Bronchial smooth muscle cell (primary cell): ENCODE measurements at places on chromosomes 3 and 15. TPM values are rescaled to one million over a fixed set of nuclear protein-coding genes. Genes with fewer than 3 reads are reported as not detected.

Gene TRAT1
- not detected in 2 replicates for total RNA-seq

Gene CSTA
- total RNA-seq: 1.6 and 6.6 TPM in 2 replicates

Gene CKMT1B
- not detected in 2 replicates for total RNA-seq

Gene EFL1
- total RNA-seq: 10.4 and 12.6 TPM in 2 replicates

Gene RSL24D1
- total RNA-seq: 83.9 and 85.8 TPM in 2 replicates

Gene SPPL2A
- total RNA-seq: 41.3 and 75.3 TPM in 2 replicates

Gene ANKDD1A
- total RNA-seq: 8.2 and 14.8 TPM in 2 replicates

Gene GP9
- not detected in 2 replicates for total RNA-seq

Gene SRP14
- 216 and 259 TPM in 2 replicates for total RNA-seq

Gene CNTN3
- total RNA-seq: 0.17 and 0.32 TPM in 2 replicates

Gene KLF15
- total RNA-seq: 0.47 and 0.69 TPM in 2 replicates

Gene SEC61A1
- 229 and 287 TPM in 2 replicates for total RNA-seq

Gene RAB6B
- total RNA-seq: 0.16 and 0.52 TPM in 2 replicates

Gene ERICH6
- total RNA-seq: under 0.01 and 0.17 TPM in 2 replicates

Gene GPR15
- total RNA-seq: not detected in 2 replicates

Gene HRG
- total RNA-seq: not detected in 2 replicates

Gene TMEM42
- 18.1 and 21.3 TPM in 2 replicates for total RNA-seq

Gene NDUFB4
- 32.9 and 36.3 TPM in 2 replicates for total RNA-seq

Gene MNS1
- 1.9 and 2.0 TPM in 2 replicates for total RNA-seq

Gene SPATA12
- total RNA-seq: under 0.01 TPM in 1 of 2 replicates, not detected in the other

Gene FRMD4B
- under 0.01 and 0.16 TPM in 2 replicates for total RNA-seq

Gene ATG3
- total RNA-seq: 69.5 and 71.7 TPM in 2 replicates

Gene THSD4
- total RNA-seq: 13.9 and 18.8 TPM in 2 replicates

Gene HTR3E
- not detected in 2 replicates for total RNA-seq

Gene GALK2
- total RNA-seq: 57.5 and 86.6 TPM in 2 replicates

Gene SLC12A1
- under 0.01 TPM in 1 of 2 replicates, not detected in the other for total RNA-seq

Gene COPS2
- 76.2 and 100 TPM in 2 replicates for total RNA-seq

Gene CCDC80
- total RNA-seq: 281 and 1,910 TPM in 2 replicates

Gene ARPP21
- not detected in 2 replicates for total RNA-seq

Gene ST3GAL6
- total RNA-seq: 1.3 TPM in 2 replicates

Gene SERPINI2
- not detected in 2 replicates for total RNA-seq

Gene CPNE4
- not detected in 2 replicates for total RNA-seq

Gene RETNLB
- not detected in 2 replicates for total RNA-seq
